Activated CD8-positive, alpha-beta T cell treated with anti-CD3 and anti-CD28 coated beads for 36 hours (primary cell): ENCODE measurements at places on chromosomes 12 and 14.

- no peaks in the 10 kb centered on the region for H3K4me1 ChIP-seq
- no peak within 1 kb of the TSS for H3K4me3 ChIP-seq
- no peaks in the 10 kb centered on the region for H3K36me3 ChIP-seq
- H3K27me3 ChIP-seq, result no peaks in the 10 kb centered on the region
Observed at GRCh38 chr14:76826122-76826521, at the start of gene LRRC74A. TSS of gene LRRC74A (plus strand) at chr14:76826408. CDS start at chr14:76826698, 290 bp downstream.

- H3K27ac ChIP-seq, result no peak overlapping the region
- no peak for DNase-seq
- no peak overlapping the region for H3K4me3 ChIP-seq
- H3K4me1 ChIP-seq, result no peaks in the 10 kb centered on the region
Observed at GRCh38 chr12:4787965-4788364, 67.8 kb downstream of the GALNT8 start.

DNA sequence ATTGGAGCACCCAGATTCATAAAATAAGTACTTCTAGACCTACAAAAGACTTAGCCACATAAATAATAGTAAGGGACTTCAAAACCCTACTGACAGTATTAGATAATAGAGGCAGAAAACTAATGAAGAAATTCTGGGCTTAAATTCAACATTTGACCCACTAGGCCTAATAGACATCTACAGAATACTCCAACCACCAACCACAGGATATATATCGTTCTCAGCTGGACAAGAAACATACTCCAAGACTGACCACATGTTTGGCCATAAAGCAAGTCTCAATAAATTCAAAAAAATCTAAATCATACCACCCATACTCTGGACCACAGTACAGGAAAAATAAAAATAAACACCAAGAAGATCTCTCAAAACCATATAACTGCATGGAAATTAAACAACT lies 113.8 kb upstream of the CCDC175 start:
- peaks cover 15% of the 10 kb centered on the region for H3K27me3 ChIP-seq
- no peak overlapping the region for H3K27ac ChIP-seq
- H3K4me1 ChIP-seq, result no peaks in the 10 kb centered on the region
- no peak overlapping the region for H3K4me3 ChIP-seq

- H3K36me3 ChIP-seq, result no peaks in the 10 kb centered on the region
- H3K27ac ChIP-seq, result no peak overlapping the region
- no peak overlapping the region for H3K4me3 ChIP-seq
Observed at GRCh38 chr12:114746297-114747011, 62.5 kb upstream of the TBX3 start.

- H3K27me3 ChIP-seq, result no peaks in the 10 kb centered on the region
- no peaks in the 10 kb centered on the region for H3K36me3 ChIP-seq
- no peak for DNase-seq
- no peak overlapping the region for H3K27ac ChIP-seq
- no peak overlapping the region for H3K4me3 ChIP-seq
Observed at GRCh38 chr12:59431266-59431665, 164.6 kb upstream of the SLC16A7 start.
